Stimulated activated CD4-positive, alpha-beta T cell treated with anti-CD3 and anti-CD28 coated beads, Interleukin-1b, Interleukin-23, amount 100 ng/mL, for 1 hour (primary cell): ENCODE measurements at places on chromosomes 3 and 15.

- no peak for DNase-seq
Observed at GRCh38 chr3:98903705-98904481, 2.4 kb upstream of the DCBLD2 start.

DNA sequence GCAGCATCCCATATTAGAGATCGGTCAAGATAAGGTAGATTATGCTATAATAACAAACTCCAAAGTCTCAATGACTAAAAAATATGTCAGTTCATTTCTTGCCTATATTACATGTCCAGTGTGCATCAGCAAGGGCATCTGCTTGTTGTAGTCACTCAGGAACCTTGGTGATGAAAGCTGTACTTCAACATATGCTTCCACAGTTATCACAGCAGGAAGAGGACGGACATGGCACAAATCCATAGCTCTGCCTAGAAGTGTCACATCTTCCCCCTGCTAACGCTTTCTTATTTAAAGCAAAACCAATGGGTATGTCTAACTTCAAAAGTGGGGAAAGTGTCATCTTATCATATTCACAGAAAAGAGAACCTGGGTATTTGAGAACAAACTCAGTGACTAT is 20.0 kb upstream of the PIAS1 start:
- DNase-seq: no peak

- DNase-seq: no peak
Observed at GRCh38 chr3:184405075-184406030, 25.5 kb downstream of the CHRD start.

DNA sequence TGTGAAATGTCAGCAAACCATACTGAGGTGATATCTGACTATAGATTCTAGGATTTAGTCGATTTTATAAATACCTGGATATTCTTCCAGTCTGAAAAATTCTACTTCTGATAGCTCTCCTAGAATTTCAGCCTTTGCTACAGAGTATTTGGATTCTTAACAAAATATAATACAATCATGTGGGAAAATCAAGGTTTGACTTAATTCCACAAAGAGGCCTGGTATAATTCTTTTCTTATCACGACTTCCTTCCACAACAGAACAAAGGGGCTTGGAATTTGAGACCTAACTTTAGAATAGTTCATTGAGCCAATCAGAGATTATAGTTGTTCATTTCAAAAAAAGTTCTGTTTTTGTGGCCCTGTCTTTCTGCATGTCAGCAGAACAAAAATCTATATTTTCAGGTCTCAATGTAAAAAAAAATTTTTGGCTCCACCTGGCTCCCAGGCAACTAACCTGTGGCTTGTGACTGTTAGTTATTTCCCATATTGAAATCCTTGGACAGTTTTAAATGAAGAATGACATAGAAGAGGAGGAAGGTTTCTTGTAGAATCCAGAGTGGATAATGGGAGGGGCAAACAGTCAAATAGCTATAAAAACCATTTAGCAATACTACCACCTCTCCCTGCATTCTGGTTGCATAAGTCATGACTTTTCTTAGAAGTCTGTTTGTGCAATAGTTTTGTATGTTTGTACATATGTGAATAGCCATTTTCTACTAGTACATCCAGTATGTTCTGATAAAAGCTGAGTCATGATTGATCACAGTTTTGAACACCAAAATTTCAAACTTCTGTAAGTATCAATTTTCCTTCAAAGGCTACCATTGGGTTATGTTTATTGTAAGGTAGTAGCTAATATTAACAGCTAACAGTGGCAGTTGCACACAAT is 4.0 kb downstream of the TM4SF1 start:
- DNase-seq: no peak

- DNase-seq: no peak
Observed at GRCh38 chr3:149384167-149384566, 6.7 kb upstream of the TM4SF1 start.

DNA sequence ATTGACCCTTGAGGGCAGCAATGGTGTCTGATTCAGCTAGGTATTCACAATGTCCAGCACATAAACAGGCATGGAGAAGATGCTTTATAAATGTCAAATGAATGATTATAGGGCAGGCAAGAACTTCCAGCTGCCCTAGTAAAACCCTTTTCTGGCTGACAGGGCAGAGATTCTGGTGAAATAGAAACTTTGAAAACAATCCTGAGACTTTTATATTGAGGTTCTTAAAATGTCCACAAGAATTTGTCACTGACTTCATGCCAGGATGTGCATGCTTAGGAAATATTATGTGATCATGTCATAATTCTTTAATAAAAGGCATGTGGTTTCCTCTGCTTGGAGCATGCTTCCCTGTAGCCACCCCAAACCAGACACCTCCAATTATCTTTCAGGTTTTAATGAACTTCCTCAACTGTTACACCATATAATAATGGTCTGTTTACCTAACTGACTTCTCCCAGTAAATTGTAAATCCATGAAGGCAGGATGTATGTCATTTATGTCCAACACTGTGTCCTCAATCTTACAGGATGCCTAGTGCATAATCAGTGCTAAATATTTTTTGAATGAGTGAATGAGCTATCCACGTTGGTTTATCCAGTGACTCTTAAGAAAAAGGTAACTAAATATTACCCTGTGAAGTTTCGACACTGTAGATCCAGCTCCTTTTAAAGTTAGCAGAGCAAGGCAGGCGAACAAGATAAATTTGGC is 43.4 kb upstream of the CLRN1 start:
- DNase-seq: no peak

DNA sequence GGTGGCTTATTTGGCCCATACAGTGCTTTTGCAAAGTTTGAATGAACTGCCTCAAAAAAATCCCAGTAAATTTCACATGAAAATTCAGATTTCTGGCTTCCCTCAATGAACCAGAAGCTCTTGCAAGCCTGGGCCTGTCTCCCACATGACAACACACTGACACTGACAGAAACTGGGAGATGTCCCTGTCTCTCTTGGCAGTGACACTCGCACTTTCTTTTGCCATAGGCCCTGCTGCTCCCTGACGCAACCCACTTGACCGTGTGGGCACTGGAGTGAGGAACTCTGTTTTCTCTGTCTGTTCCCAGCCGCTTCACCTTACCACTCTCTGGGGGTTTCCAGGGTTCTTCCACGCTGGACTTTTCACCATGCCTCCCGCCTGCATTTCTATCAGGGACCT is 524.5 kb downstream of the SHQ1 start:
- no peak for DNase-seq

DNA sequence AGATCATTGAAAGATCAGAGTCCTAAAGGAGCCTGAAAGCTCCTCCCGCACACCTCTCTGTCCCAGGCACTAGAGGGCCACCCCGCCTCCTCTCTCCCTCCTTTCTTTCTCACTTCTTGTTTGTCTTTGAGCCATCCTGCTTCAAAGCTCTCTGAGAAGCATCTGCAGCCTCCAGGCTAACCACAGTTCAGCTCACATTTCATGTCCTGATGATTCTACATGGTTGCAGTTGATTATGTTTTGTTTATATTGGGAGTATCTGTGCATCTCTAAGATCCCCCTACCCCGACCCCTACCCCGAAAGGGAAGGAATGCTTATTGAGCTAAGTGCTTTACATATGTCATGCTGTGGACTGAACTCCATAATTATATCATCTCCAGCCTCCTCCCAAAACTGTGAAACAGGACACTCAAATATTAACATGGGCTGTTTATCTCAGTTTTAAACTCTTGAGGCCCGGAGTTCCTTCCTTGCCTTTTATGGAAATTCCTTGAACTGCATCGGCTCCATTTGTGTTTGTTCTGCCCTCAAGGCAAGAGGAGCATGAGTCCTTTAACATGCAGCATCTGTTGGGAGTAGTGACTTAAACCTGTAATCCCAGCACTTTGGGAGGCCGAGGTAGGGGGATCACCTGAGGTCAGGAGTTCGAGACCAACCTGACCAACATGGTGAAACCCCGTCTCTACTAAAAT is 30.9 kb downstream of the MGLL start:
- no peak for DNase-seq

GRCh38 chr3:120909602-120909878 is 1.5 kb downstream of the STXBP5L start:
- DNase-seq: no peak

DNA sequence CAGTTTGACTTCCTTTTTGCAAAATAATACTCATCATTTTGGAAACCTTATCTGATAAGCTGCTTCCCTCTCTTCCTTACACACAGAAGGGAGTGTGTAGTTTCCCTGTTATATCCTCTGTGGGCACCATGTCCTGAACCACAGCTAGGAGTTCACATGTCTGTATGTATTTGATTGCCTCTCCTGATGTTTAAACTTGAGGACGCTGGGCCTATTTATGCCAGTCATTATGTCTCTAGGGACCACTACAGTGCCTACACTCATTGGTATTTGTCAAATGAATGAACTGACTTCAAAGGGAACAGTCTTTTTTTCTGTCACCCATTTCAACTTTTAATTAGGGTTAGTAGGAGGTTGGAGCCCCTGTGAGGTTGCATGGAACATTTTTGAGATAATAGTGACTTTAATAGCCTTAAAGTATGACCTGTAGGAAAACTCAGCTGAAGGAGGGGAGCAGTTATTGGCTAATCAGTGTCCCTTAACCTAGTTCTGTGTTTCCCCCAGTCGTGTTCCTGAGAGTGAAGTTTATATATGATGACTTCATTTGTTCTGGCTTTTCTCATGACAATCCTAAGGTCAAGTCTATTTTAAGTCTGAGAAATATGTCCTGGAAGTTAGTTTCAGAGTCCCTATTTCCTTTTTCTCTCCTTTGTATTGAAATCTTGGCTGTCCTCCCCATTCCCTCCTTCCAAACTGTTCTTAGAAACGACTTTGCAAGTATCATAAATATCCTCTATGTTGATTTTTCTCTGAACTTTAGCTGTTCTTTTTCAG is 28.9 kb downstream of the PDE8A start:
- DNase-seq: no peak

DNA sequence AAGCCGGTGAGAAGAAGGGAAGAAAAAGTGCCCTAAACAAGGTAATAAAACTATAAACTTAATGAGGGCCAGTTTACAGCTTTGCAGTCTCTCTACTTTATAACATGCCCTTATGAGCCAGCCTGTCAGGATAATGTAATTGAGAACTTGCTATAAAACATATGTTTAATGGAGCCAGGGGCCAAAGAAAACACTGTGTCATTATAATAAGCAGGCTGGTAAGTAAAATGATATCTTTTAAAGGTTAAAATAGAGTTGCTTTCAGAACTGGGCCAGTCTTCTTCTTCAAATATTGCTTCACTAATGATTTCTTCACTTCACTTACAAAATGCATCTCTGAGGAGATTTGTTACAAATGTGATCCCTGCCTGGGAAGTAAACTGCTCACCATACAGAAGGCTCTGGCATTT is 192.5 kb downstream of the SHOX2 start:
- DNase-seq: no peak

DNA sequence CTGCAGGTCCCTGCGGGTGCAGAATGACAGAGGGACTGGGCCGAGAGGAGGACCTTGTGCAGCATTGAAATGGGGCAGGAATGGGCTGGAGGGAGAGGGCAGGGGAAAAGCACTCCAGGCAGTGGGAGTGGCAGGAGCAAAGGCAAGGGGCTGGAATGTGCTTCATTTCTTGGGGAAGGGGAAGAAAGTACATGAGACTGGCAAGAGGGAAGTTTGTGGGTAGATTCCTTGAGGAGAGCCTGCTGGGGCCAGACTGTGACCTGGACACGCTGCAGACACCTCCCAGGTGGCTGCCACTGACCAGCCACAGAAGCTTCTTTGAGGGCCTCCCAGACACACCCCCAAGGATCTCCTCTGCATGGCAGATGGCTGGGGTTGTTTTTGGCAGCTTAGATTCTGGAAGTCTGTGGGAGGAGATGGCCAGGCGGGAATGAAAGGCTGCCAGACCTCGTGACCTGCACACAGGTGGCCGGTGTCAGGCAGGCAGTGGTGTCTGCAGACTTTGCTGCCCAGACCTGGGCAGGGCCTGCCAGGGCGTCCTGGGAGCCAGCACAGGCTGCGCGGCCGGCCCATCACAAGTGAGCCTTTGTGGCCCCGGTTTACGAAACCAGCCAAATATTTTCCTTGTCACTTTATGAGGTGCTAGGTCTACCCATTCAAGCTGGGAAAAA is 53.1 kb downstream of the SPSB4 start:
- DNase-seq: no peak
